NCI-H526 (cell line): ENCODE measurements at places on chromosomes 12 and 14.

- DNase-seq: peak; percentile 48
Measured at GRCh38 chr14:90511795-90512328, 115.0 kb downstream of the CALM1 start.

- no peak for DNase-seq
Measured at GRCh38 chr12:115294453-115295133, 610.6 kb upstream of the TBX3 start.

GRCh38 chr12:87302126-87302745 is 727.0 kb downstream of the C12orf50 start:
- no peak for DNase-seq

GRCh38 chr12:16118586-16118985 is 158.9 kb downstream of the SLC15A5 start:
- no peak for DNase-seq
